ENCODE measurements at places on chromosomes 16 and 17.

DNA sequence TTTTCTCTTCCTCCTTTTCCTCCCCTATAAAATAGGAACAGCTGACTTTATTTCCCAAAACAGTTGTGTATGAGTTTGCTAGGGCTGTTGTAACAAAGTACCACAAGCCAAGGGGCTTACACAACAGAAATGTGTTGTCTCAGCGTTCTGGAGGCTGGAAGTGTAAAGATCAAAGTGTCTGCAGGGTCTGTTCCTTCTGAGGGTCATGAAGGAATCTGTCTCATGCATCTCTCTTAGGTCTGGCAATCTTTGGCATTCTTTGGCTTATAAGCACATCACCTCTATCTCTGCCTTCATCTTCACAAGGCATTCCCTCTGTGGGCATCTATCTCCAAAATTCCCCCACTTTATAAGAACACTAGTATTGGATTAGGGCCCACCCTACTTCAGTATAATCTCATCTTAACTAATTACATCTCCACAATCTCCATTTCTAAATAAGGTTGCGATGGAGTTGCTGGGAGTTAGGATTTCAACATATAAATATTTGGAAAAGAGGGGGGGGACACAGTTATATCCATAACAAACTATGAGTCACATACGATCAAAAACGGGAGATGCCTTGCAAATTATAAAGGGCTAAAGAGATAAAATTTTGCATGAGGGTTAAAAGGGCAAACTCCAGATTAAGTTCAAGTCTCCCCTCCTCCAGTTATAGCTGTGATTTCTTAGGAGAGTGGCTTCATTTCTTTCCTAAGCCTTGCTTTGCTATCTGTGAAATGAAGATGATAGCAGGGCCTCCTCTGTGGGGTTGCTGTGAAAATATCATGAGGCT is 109.7 kb downstream of the VAT1L start:
- no peak for DNase-seq

DNA sequence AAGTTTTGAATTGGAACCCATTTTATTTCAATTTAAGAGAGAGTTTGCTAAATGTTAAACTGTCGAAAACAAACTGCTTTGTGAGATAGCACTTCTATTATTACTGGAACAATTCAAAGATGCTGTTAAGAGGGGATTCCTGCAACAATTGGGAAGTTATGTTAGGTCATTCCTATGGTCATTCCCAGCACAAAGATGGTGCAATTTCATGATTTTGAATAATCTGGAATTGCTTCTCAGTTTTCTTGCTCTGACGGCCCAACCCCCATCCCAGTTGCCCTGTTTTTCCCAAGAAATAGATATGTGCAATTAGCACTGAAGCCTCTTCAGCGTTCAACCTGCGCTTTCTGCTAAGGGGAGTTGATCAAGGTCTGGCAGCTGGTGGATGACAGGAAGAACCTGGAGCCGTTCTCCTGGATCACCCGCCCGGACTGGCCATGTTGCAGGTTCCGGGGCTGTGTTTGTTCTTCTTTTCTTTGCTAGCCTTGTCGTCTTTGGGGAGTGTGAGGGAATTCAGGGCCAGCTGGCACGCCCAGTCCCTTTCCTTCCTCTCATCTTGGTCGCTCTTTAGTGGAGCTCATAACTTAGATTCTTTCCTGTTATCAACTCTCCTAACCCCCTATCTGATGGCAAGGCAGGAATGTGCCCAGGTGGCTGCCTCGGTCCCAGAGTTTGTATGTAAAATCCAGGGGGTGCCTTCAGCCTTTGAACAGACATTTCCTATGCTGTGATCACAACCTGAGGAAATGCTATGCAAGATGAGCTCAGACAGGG is 29.0 kb upstream of the IRF8 start:
- no peak for DNase-seq

DNA sequence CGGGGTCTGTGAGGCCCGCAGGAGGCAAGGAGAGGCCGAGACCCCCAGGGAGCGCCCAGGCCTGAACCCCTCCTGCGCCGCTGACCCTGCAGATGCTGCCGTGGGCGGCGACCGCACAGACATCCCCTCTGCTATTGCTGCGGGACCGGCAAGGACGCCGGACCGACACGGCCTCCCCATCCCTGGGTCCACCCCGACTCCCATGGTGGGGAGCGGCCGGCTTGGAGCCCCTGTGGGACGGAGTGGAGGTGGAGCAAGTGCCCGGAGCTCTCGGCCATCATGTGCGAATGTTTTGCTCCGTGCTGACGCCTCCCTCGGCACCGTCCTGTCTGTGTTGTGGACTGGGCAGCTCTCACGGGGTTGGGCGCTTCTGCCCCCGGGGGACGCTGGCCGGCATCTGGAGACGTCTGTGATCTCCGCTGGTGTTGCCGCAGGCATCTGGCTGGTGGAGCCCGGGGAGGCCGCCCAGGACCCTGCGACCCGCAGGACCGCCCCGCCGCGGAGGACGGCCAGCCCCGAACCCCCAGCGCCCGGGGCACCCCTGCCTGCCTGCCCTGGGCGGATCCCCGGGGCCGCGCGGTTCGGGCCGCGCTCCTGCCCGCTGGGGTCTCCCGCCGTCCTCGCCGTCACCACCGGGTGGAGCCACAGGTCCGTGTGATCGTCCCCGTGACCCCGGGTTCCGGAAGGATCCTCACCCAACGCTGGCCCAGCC is 12.8 kb upstream of the GNG13 start:
- peak; percentile 31 for DNase-seq

- DNase-seq, result no peak
Measured at GRCh38 chr16:29023279-29024277, 38.7 kb downstream of the LAT start.

GRCh38 chr17:75825748-75826370 is 18.3 kb downstream of the UNC13D start:
- DNase-seq, result no peak

GRCh38 chr16:69725480-69726312 is 664 bp downstream of the NQO1 start:
- no peak for DNase-seq

All from NCI-H146 (cell line).